ENCODE measurements at places on chromosomes 4 and X.
A peak's percentile ranks its signal among the peaks of the same experiment; 100 is the strongest.

GRCh38 chrX:109843963-109844751 lies 111.1 kb upstream of the ACSL4 start:
- no peak for DNase-seq

- no peak for DNase-seq
These were observed 90.8 kb upstream of the NPFFR2 start for GRCh38 chr4:71941001-71941400.

- DNase-seq: no peak
These were observed 241.1 kb upstream of the PPP1R2C start for GRCh38 chrX:43019021-43019420.

- no peak for DNase-seq
These were observed 124.6 kb upstream of the ENPP6 start for GRCh38 chr4:184342167-184342856.

DNA sequence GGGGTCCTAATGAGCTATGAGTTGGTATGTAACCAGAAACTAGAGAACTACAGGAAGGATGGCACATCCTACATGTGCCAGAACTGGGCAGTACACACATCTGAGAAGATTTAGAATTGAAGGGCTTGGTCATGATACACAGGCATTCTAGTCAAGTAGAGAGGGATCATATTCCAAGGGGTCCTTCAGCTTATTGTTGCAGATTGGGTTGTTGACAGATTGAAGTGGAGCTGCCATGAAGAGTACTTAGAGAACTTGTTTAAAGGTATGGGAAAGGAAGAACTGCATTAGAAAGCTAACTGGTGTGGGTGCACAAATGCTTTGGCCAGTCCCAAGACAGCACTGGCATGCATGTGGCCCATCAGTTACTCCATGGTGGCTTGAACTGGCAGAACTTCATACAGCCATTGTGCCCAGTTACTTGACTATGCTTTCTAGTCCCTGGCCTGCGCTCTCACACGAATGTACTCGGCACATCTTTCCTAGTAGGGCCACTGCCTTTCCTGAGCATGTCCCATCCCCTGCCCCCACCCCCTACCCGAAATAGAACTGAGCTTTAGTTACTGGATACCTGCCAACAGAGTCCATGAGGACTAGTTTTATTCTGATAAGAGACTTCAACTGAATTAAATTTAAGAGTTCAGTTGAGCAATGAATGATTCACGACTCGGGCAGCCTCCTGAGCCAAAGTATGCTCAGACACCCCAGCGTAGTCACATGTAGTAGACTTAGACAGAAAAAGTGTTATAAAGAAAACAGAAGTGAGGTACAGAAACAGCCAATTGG lies 64.0 kb downstream of the CCNG2 start:
- peak; percentile 23 for DNase-seq

DNA sequence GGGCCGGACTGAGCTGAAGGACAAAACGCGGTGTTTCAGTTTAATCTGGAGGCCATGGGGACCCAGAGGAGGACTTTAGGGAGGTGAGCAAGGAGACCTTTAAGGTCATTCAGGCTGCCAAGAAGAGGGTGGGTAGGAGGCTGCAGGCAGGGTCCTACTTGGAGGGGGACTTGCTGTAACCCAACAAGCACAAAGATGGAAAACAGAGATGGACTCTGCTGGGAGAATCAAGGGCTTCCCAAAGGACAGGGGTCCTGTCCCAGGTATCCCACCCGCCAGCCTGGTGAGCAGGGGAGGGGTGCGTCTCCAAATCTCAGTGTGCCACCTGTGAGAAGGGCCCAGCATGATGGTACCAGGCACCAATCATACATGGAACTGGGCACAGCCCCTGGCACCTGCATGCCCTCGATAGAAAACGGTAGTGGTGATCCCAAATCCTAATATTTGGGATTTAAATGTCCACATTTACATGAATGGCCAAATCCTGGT lies 3.9 kb upstream of the HAUS3 start:
- DNase-seq: no peak

DNA sequence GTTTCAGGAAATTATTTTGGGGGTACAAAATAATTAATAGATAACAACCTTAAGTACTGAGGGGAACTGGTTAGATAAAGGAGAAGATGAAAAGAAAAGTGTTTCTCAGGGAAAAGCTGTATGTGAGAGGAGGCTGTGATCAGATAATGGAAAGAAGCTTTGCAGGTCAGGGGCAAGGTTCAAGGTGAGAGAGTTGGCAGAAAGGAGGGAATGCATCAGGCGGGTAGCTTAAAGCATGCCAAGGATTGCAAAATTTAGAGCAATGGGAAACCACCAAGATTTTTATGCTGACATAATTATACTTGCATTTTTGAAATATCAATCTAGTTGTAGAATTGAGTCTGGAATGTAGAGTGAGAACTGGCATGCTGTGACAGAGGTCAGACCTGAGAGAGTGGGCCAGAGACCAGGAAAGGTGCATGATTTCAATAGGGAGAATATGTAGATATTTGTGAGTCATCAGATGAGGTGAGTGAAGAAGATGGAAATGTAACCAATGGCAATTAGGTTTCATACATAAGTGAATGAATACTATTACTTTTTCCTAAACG lies 508.7 kb downstream of the TRIML1 start:
- DNase-seq: no peak

GRCh38 chr4:46442963-46443362 lies 53.0 kb upstream of the GABRA2 start:
- DNase-seq: no peak

Measured in AG08395 (cell line).